ENCODE measurements at places on chromosomes 2 and 18.

GRCh38 chr18:6644836-6645627 lies 84.5 kb upstream of the ARHGAP28 start:
- no peak for DNase-seq

- peak; percentile 70 for DNase-seq
These were observed 24.5 kb upstream of the INPP4A start for GRCh38 chr2:98419977-98420725.

GRCh38 chr2:171858397-171858958 lies 35.6 kb downstream of the SLC25A12 start:
- no peak for DNase-seq

GRCh38 chr18:40553029-40553428 lies 1402.0 kb upstream of the PIK3C3 start:
- DNase-seq = no peak

GRCh38 chr2:216205486-216205885 lies 96.3 kb downstream of the XRCC5 start:
- peak; percentile 47 for DNase-seq

- no peak for DNase-seq
These were observed 893.4 kb downstream of the CPS1 start for GRCh38 chr2:211449819-211450218.

DNA sequence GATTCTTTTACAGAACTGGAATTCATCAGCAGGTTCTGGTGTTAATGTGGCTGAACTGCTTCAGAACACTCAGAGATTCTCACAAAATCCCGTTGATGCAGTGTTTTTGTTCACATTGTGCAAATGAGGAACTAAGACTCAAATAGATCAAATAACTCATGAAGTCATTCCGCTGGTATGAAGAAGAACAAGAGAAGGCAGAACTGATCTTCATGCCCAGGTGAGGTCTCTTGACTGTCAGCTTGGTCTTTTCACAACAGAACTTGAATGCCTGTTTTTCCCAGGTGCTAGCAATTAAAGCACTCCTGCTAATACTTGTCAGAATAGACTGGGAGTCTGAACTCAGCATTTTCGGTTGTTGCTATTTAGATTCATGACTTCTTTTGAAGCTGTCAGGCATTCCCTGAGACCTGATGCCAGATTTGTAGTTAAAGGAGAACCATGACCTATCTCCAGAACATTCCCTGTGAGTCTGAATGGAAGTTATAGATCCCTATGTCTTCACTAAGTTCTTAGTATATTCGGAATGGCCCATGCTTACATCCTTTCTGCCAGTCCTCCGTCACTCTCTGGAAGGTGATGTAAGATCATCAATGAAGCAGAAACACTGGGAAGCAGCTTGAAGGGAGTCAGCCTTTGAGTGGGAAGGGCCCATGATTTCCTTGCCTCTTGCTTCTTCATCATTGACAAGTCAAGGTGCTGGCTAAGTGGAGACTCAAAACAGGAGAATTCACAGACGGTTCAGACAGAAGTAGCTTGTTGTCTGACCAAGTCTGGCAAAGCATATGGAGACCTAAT lies 155.7 kb downstream of the MTCL1 start:
- DNase-seq = no peak

GRCh38 chr2:80499095-80499494 lies 194.5 kb upstream of the LRRTM1 start:
- no peak for DNase-seq

GRCh38 chr18:45939236-45939635 lies 27.9 kb downstream of the EPG5 start:
- no peak for DNase-seq

GRCh38 chr2:218000136-218000535 lies 2.7 kb downstream of the TNS1 start:
- DNase-seq = peak; percentile 77

DNA sequence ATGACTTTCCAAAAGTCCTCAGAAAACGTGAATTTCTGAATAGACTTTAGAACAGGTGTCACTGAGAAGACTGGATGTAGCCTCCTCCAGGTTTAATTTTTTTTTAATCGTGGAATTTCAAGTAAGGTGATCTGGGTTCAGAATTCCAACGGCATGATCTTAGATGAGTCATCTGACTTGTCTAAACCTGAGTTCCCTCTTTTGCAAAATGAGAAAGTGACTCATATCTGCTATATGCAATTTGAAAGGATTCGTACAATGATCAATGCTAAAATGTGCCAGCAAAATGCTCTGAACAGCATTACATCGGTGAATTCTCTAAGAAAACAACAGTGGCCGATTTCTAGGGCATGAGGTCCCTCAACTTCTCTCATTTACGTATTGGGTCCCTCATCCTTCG lies 69.1 kb upstream of the ZNF516 start:
- DNase-seq = peak; percentile 82

- peak; percentile 66 for DNase-seq
These were observed 7.1 kb upstream of the NAPG start for GRCh38 chr18:10518595-10519255.

DNA sequence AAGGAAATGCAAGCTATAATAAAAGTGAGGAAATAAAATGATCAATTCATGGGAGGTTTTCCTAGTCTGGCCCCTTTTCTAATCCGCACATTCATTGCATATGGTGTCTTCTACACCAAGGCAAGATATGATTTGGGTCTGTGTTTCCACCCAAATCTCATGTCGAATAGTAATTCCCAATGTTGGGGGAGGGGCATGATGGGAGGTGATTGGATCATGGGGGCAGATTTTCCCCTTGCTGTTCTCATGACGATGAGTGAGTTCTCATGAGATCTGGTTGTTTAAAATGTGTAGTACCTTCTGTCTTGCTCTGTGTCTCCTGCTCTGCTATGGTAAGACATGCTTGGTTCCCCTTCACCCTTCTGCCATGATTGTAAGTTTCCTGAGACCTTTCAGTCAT lies 315.4 kb downstream of the CYRIA start:
- DNase-seq = no peak

- peak; percentile 21 for DNase-seq
These were observed 33.5 kb downstream of the LOXHD1 start for GRCh38 chr18:46623541-46623940.

DNA sequence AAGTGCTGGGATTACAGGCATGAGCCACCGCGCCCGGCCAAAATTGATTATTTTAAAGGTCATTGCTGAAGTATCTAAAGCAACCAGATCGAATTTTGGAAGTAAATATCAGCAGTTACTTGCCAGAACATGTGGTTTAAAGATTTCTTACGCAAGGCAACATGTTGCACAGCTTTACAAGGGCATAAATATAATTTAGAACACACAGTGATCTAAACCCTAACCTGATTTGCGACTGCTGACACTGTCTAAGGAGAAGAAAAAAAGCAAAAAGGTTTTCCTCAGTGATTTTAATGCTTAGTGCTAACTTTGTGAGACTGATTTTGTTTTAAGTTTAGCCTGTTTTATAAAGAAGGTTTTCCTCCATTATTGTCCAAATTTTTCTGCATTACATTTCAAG lies 569.9 kb upstream of the LINC00305 start:
- DNase-seq = no peak

GRCh38 chr2:73063472-73063871 lies 8.0 kb downstream of the SFXN5 start:
- no peak for DNase-seq

DNA sequence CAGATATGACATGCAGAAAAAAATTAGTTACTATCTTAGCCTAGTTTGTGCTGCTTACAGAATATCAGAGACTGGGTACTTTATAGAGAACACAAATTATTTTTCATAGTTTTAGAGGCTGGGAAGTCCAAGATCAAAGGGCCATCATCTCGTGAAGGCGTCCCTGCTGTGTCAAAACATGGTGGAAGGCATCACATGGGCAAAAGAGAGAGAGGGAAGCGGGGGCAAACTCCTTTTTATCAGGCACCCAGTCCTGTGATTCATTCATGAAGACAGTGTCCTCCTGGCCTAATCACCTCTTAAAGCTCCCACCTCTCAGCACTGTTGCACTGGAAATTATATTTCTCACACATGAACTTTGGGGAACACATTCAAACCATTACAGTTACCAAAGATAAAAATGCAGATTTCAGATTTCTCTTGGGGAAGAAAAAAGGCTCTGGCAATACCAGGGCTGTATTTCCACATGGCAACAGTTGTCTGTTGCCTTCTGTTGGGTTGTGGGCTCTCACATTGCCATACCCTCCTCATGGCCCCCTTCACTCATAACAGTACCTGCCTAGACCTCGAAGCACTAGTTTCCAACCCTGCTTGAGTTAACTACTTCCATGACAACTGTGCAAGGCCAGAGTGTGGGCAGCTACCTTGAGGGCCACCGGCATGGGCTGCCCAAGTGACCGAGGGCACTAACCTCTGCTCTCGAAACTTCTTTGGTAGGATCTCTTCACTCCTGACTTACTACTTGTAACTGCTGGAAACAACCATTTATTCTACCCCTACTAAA lies 2.7 kb upstream of the ACTR3 start:
- peak; percentile 46 for DNase-seq

DNA sequence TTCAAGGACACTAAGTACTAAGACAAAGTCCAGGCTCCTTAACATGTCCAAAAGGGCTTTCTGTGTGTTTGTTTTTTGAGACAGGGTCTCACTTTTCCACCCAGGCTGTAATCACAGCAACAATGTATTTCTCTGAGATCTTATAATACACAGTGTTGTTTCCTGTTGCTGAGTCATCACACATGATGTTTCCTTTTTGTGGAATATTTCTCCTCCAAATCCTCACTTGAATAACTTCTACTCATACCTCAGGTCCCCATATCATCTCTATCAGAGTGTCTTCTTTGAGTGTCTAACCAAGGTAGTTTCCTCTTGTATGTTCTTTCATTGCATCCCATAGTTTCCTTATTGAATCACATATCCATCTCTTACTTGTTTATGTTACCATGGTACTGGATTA lies 632.0 kb upstream of the PIK3C3 start:
- no peak for DNase-seq

GRCh38 chr2:73925853-73926492 lies 707 bp upstream of the DGUOK start:
- no peak for DNase-seq

GRCh38 chr18:12248926-12249720 lies 5.0 kb upstream of the CIDEA start:
- no peak for DNase-seq

- no peak for DNase-seq
These were observed 33.9 kb downstream of the RAB31 start for GRCh38 chr18:9741793-9742523.

DNA sequence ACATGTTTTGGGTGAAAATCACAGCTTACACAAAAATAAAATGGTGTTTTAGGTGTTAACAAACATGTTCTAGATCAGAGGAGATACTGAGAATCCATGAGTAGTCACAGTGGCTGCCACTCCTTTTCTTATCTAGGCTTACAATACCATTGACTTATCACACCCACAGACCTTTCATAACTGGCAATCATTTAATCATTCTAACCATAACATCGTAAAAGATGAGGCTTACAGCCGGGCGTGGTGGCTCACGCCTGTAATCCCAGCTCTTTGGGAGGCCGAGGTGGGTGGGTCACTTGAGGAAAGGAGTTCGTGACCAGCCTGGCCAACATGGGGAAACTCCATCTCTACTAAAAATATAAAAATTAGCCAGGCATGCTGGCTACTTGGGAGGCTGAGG lies 18.8 kb upstream of the SERPINB5 start:
- DNase-seq = no peak

DNA sequence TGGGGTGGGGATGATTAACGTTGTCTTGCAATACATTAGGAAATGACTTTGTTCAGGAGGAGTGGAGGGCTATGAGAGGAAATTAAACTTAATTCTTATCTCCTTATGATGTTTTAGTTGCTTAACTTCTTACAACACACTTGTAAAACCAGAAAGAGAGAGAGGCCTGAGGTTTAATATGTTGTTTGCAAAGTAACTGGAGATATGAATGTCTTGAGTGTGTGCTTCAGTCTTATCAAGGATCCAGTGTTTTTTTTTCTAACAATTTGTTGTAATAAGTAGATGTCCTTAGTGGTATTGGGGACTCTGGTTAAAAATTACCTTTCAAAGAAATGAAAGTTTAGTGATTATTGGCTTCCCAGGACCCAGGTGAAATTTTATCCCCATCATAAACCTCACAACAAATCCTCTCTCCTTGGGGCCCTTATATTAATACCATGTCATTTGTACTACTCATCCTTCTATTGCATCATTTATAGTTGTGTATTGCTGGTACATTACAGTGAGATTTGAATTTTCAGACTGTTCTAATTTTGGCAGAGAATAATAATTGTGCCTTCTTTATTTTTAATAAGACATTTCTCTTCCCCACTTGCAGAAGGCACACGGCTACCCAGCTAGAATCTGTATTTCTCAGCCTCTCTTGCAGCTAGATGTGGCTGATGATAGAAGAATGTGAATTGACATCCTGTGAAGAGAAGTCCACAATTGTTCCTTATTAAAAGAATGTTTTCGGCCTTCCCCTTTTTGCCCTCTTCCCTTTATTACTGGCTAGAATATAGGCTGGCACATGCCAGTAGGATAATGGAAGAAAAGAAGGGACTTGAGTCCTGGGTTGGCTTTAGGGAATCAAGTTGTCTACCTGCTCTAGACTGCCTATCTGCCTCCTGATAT lies 91.9 kb upstream of the CXCR4 start:
- peak; percentile 36 for DNase-seq

DNA sequence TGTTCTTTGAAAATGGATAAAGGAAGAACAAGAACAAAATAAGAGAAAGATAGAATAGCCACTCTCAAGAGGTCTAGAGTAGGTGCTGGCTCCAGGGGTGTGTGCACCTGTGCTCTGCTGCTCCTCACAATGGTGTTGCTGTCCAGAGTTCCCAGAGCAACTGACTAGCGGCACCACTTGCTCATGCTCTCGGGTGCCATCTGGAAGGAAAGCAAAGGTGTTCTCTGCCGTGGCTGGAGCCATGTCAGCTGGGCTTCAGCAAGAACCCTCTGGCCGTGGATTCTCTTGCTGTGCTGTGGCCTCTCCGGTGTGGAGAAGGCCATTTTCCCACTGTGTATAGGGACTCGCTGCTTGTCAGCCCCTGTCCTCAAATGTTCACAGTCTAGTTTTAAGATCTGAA lies 114.6 kb upstream of the TEX51 start:
- DNase-seq = no peak

DNA sequence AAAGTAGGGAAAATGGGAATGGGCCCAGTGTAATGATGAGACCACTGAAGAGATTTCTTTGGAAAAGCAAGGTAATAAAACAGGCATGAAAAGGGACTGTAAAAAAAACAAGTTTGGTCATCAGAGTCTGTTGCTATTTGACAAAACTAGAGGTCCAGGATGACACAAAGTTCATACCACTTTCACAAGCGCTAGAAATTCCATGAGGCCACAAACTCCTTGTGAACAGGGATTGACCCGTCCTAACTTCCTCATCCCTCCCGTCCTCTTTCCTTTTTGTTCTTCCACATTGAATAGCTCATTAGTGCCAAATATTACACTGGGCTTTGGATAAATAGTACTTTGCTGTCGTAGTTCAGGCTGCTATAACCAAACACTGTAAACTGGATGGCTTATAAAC lies 188.8 kb upstream of the EPC2 start:
- DNase-seq = no peak

DNA sequence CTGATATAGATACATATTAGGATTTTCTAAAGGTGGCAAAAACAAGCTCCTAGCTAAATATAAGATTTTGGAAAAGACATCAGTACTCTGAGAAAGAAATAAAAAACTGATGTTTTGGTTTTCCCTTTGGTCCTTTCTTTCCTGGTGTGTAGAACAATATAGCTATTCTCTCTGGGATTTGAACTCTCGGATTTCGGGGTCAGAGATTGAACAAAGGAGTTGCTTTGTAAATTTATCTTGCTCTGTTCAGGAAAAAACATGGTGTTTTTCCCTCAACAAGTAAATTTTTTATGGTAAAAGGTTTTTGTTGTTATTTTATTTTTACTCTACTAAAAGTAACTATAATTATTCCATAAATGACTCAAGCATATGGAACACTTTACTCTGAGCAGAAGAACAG lies 889.3 kb downstream of the ERBB4 start:
- no peak for DNase-seq

GRCh38 chr2:172439911-172440310 lies 12.5 kb downstream of the ITGA6 start:
- DNase-seq = no peak
